ENCODE measurements at places on chromosomes 3 and 15.

GRCh38 chr15:31272558-31273257 is 53.9 kb upstream of the KLF13 start:
- DNase-seq, result no peak

DNA sequence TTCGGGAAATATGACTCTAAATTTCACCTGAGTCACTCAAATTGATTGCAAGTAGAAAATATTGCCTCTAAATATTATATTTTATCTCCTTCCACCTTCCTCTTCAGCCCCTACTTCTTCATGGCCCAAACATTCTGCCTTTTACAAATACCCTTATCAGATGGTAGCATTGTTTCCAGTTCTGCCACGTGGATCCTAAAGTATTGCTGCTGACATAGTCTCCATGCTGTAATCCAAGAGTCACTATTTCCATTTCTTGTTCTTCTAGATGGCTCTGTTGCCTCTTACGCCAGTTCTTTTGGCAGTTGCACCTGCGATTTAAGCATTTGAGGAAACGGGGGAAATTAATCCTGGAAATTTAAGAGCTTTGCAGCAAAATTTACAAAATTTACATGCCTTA is 13.6 kb downstream of the LMOD3 start:
- no peak for DNase-seq

GRCh38 chr3:182812123-182812522 is 18.8 kb downstream of the ATP11B start:
- no peak for DNase-seq

DNA sequence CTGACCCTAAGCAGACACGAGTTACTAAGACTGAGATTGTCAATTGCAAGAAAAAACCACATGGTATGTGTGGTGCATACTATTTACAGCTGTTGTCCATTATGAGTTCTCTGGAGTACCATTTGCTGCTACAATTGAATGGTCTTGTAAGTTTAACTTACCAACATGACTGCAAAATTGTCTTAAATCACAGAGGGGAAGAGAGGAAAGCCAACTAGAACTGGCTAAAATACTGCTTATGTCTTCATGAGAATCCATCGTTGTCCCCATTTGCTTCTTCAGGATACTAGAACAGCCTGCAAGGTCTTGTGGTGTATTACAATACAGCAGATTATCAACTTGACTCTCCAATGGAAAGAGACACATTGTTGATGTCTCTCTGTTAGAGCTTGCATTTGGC is 313.2 kb downstream of the AGBL1 start:
- no peak for DNase-seq

- no peak for DNase-seq
Observed at GRCh38 chr3:20575146-20575545, 389.1 kb upstream of the SGO1 start.

DNA sequence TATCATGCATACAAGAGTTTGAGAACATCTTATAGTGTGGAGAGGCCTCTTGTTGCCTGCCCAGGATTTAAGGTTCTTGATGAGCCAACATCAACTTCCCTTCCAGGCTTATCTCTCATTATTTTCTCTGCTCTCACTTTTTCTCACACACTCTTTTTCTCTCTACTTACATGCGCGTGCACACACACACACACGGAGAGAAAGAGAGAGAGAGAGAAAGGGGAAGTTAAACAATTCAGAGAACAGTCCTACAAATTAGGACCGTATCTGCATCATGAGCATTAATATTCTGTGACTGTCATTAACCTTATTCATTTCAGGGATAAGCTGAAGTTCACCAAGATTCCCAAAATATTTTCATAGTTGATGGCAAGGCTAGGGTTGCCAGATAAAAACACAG is 269.0 kb downstream of the ZNF621 start:
- DNase-seq, result no peak

DNA sequence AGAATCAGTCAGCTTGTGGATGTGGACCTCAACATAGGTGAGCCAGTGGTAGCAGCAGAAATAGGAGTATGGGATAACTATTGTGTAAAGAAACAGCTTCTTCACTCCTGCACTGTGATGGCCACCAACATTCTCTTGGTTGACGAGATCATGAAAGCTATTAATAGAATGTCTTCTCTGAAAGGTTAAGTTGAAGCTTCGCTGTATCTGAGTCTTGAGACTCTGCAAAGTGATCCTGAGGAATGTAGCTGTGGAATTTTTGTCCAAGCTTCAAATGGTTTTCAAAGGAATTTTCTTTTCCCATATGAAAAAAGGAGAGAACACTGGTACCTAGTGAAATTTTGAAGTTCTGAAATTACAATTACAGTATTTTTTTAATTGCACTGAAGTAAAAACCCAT is 146.3 kb downstream of the GMNC start:
- no peak for DNase-seq

DNA sequence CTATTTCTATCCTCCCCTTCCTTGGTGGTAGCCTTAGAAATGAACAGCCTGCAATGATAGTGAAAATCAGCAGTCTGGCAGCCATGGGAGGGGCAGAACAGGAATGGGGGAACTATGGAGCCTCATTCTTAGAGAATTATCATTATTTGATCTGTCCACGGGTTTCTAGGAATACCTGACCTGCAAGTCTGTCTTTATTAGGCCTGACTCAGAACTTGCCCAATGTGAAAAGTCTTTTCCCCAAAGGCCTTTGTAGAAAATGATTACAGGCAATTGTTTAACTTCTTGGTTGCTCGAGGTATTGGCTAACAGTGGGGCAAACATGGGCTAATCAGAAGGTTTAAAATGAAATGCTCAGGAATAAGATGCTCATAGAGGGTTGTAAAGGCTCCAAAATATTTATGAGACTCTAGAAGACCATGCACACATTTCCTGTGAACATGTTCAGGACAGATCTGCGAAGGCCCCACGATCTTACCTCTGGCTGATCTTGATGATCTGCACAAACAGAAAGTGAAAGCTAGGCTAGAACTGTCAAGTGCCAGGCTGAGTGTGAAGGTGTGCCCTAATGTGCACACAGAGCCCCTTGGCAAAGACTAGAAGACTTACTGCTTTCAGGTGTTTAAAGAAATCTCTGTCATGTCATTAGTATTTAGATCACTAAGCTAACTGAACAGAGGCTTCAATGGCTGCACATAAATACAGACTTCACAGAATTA is 39.6 kb upstream of the LAMP3 start:
- no peak for DNase-seq

DNA sequence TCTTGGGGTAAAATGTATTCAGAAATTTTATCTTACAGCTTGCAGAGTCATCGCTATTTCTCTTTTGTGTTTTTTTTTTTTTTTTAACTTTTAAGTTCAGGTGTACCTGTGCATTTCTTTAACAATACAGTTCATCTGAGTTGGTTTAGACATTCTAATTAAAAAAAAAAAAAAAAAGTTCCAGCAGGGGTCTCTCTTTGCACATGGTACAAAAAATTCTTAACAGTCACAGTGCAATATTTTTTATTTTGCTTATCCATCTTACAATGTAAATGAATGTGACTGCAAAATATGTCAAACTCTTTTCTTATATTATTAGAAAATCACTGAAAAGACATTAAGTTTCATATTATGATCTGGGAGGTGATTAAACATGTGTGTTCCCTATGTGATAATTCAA is 47.5 kb upstream of the SLC9A9 start:
- DNase-seq, result peak; percentile 10

- DNase-seq, result no peak
Observed at GRCh38 chr3:65539616-65540015, 499.1 kb downstream of the MAGI1 start.

- no peak for DNase-seq
Observed at GRCh38 chr3:136350132-136350531, 100.0 kb downstream of the PCCB start.

DNA sequence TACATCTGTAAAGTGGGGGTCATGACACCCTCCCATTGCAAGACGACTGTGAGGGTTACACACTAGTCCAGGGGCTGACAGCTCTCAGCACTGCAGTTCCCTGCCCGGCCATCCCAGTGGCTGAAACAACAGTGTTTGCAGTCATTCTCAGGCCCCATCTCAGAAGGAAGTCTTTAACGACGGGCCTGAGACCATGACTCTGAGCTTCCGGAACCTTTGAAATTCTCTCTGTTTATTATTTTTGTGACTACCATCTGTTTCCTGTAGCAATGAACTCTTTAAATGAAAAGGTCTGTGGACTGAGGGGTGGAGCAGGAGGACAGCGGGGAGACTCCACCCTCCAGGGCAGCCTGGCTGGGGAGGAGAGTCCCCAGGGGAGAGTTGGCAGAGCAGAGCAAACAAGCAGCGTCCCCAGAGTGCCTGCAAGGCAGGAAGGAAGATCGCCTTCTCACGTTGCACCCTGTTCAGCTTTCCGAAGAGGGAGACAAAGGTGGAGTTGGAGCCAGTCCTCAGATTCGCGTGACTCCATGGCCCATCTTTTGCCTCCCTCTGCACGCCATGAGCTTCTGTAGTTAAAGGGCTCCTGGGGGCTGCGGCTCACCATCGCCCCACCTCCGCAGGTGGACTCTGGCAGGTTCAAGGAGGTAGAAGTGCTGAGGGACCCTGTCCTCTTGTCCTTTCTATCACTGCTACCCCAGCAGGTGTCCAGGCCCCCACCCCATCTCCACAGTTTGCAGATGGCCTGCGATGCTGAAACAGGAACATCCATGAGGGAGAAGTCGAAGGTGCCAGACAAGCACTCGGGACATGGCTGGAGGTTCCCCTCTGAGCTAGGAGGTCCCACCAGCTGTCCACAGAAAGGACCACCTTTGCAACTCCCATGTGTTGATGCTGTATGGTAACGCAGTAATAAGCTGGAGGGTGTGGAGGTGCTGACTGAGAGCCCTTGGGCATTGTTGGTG is 525.8 kb upstream of the PROK2 start:
- peak; percentile 9 for DNase-seq

GRCh38 chr3:140007911-140008869 is 73.2 kb downstream of the CLSTN2 start:
- DNase-seq, result no peak

GRCh38 chr3:24923570-24923969 is 428.9 kb upstream of the THRB start:
- no peak for DNase-seq

DNA sequence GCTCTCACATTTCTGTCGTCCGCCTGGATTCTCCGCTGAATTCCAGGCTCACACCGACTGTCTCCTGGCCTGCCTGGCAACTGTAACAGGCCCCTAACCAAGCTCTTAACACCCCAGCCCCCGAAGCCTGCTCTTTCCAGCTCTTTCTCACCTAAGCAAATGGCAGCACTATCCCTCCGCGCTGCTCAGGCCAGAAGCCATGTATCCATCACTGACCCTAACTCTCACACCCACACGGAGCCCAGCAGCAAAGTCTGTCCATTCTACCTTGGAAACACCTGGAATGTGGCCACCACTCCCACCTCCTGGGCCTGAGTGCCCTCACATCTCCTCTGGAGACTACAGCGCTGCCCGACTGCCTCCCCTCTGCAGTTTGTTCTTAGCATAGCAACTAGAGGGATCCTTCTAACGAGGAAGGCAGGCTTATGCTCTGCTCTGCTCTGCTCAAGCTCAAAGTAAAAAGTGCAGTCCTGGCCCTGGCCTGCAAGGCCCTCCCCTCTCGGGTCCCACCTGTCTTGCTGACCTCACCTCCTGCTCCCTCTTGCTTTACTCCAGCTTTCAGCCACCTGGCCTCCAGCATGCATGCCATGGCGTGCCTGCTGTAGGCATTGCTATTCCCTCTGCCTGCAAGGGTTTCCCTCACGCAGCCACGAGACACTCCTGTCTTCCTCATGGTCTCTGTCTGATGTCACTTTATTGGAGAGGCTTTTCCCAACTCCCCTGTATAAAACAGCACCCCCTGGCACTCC is 27.2 kb downstream of the FEM1B start:
- no peak for DNase-seq

- DNase-seq, result no peak
Observed at GRCh38 chr3:52359116-52359855, 43.2 kb downstream of the DNAH1 start.

GRCh38 chr3:9976721-9977709 is 9.6 kb downstream of the EMC3 start:
- DNase-seq, result no peak

GRCh38 chr15:43872416-43873020 is 45.7 kb downstream of the WDR76 start:
- DNase-seq, result peak; percentile 1

DNA sequence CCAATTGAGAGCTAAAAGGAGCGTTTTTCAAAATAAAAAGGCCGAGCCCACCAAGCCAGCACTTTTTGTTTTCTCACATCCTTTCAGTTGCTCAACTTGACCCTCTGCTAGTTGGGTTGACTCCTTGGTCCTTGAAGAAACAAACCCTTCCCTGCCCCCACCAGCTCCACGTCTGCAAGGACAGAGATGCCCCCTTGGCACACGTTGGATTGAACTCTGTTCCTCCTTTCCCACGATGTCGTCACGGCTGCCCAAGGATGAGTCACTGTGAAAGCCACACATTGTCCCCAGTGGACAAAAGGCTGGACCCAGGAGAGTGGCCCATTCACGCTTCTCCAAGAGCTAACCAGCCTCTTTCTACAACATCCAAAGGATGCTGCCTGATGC is 43.0 kb upstream of the SPATA12 start:
- DNase-seq, result no peak

DNA sequence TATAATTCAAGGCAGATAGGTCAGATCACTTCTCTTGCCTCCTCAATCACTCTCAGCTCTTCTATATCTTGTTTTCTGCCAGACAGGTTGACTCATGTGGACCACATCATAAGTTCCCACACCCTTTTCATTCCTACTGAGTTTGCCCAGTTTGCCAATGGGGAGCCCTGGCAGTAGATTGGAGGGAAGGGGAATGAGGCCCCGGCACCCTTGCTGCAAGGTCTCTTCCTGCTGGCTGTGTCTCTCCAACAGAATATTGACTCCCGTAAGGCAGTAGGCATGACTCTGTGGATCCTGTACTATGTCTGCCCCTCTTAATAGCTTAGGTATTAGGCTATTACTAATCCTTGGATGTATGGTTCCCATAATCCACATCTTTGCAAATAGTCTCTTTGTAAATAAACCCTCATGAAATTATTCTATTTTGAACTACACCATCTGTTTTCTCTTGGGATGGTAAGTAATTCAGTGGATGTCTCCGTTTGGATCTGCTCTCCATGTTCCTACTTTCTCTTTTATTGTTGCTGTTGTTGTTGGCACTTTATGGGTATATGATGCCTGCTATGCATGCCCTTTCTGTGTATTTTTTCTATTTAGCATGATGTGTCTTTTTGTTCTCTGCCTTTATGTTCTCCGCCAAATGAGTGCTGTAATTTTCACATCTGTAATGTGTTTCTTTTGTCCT is 65.5 kb upstream of the DCBLD2 start:
- no peak for DNase-seq

GRCh38 chr3:55735976-55736375 is 248.9 kb upstream of the WNT5A start:
- DNase-seq, result no peak

- no peak for DNase-seq
Observed at GRCh38 chr3:69743975-69744906, 5.0 kb downstream of the MITF start.

DNA sequence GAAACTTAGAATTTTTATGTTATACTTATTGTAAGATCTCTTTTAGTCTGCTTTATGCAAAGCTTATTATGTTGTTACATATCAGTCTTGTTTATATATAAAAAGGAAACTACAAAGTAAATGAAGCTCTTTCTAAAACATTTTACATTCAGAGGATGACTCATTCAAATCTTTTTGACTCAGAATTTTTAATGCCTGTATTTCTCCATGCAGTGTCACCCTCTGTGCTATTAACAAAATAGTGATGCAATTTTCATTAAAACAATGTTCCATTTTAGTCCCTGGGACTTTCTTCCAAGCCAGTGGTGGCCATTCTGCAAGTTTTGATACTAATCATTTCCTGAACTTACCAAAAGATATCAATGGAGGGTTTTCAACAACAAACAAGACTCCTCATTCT is 216.1 kb downstream of the NAALADL2 start:
- no peak for DNase-seq

GRCh38 chr15:75966073-75966472 is 46.2 kb downstream of the NRG4 start:
- no peak for DNase-seq

Measured in NCI-H748 treated with DMSO at 0.1 percent for 48 hours (cell line).